GM23338 (cell line): ENCODE measurements at places on chromosomes 6 and 20.

DNA sequence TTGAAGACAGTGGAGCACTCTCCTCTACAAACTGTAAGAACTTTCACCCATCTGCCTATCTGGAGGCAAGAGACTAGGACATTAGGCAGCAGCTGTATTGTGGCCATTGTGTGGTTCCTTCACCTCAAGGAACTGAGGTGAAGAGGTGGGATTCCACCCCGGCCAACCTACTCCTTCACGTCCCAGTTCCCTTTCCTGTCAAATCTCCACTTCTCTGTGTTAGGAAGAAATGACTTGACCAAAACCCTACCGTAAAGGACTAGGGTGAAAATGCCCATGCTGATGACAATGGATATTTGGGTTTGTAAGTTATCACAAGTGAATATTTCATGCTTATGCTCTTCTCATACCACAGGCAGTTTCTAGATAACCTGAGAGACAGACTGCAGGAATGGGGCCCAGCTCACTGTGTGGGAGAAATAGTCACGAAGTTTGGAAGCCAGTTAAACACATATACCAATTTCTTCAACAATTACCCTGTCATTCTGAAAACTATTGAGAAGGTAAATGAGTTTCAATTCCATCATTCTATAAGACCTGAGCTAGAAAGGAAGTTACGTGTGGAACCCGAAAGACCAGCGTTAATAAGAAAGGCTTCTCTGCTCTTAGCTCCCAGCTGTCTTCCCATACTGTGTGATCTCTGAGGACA lies 86.6 kb downstream of the ECT2L start:
- H3K27ac ChIP-seq = no peak overlapping the region
- H3K27me3 ChIP-seq = no peaks in the 10 kb centered on the region
- H3K36me3 ChIP-seq = no peaks in the 10 kb centered on the region
- no peak for DNase-seq
- no peak overlapping the region for H3K4me3 ChIP-seq
- no peaks in the 10 kb centered on the region for H3K4me1 ChIP-seq

DNA sequence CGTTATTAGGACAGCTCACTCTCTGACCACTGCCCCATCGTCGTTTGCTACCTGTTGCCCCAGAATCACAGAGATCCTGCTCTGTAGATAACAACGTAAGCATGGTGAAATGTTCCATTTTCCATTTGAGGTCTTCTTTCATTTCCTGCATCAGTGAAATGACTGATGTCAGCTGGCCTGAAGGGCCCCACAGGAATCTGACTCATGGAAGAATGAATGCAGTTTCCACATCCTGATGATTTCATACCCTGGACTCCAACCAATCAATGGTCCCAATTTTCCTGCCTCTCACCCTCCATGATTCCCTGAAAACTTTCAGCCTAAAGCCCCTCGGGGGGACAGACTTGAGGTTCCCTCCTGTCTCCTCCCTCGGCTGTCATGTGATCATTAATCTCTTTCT lies 394.4 kb upstream of the CDH4 start:
- no peak overlapping the region for H3K27ac ChIP-seq
- no peaks in the 10 kb centered on the region for H3K36me3 ChIP-seq
- H3K27me3 ChIP-seq = no peaks in the 10 kb centered on the region
- no peak overlapping the region for H3K4me3 ChIP-seq
- no peaks in the 10 kb centered on the region for H3K4me1 ChIP-seq

DNA sequence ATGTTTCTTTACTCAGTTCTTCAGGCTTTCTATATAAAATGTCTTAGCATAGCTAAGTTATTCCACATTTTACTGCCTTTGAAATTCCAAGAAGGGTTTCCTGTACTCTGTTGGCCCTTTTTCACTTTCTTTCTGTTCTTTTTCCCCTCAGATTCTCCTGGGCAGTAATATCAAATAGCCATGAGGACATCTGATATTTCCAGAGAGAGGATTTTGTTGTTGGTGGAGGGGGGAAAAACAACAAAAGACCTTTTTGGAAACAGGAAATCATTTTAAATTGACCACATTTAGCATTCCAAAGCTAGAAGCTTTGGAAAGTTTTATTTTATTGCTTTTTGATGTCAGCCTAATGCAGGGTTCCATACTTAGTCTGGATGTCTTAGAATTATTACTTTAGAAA lies 445.4 kb downstream of the GJA1 start:
- peaks cover 9% of the 10 kb centered on the region for H3K4me1 ChIP-seq
- no peak overlapping the region for H3K27ac ChIP-seq
- DNase-seq = no peak
- no peaks in the 10 kb centered on the region for H3K27me3 ChIP-seq
- H3K4me3 ChIP-seq = no peak overlapping the region

GRCh38 chr6:94862112-94862511 lies 715.2 kb upstream of the MANEA start:
- no peaks in the 10 kb centered on the region for H3K27me3 ChIP-seq
- H3K4me3 ChIP-seq = no peak overlapping the region
- DNase-seq = no peak
- H3K36me3 ChIP-seq = no peaks in the 10 kb centered on the region
- no peak overlapping the region for H3K27ac ChIP-seq

GRCh38 chr20:58598211-58599015 lies 52.7 kb upstream of the STX16 start:
- H3K4me3 ChIP-seq = no peak overlapping the region
- H3K27me3 ChIP-seq = no peaks in the 10 kb centered on the region
- H3K4me1 ChIP-seq = no peaks in the 10 kb centered on the region

DNA sequence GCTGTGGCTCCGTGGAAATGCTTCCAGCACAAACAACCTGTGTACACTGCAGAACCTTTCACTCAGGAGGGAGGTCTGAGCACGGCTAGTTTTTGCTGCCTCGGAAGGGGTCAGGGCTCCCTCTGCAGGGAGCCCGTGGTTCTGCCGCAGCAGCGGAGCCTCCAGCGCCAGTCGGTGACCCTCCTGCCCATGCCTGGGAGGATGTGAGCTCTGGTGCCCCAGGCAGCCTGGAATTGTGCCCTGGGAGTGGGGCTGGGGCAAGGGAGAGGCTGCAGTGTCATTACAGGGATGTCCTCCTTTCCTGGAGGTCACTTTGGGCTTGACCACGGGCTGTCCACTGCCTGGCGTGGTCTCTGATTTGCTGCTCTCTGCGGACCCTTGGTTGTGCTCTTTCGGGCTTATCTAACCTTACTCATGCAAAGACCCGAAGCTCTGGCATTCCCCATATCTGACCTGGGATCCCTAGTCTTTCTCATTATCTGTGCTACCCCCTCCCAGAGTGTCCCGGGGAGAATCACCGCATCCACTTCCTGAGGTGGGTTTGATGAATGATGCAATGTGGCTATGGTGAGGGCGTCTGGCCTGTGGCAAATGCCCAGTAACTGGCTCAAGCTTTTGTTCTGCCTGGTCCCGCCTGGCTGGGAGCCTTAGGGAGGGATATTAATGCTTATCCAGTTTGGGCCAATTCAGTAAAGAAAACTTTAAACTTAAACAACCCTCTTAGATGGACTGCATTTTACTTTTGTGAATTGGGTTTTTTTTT lies 59.6 kb upstream of the TAGAP start:
- DNase-seq = peak; percentile 83
- no peak overlapping the region for H3K27ac ChIP-seq
- no peak overlapping the region for H3K4me3 ChIP-seq
- H3K36me3 ChIP-seq = no peaks in the 10 kb centered on the region; the same call in 1 of the 2 replicates
- H3K27me3 ChIP-seq = no peaks in the 10 kb centered on the region
- H3K4me1 ChIP-seq = peaks cover 7% of the 10 kb centered on the region; the same call in 1 of the 2 replicates

DNA sequence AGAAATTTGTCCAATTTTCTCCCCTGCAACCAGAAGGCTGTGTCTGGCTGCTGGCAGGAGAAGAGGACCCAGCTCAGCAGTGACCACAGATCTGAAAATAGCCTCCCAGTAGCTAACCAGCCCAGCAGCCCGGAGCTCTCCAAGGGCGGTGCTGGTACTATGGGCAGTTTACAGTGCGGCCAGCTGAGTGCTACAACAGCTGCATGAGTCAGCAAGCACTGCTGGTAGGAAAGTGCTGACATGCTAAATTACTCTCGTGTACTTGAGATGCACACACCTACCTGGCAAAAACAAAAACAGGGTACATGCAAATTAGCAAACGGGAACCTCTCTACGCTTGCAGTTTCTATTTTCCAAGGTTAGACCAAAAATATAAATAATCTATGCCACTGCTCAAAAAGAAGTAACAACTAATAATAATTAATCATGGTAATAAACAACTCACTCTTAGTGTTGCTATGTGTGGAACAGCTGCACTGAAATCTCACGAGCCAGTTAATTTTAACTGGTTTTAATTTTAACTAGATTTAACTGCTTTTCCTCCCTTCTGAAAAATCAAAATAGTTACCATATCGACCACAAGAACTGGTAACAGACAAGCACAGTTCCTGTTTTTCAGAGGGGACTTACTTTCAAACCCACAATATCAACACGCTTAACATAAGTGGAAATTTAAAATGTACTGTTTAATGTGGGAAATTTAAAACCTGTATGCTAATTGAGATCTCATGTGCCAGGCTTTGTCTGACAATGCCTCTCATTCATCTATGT lies 10.8 kb downstream of the BACH2 start:
- no peaks in the 10 kb centered on the region for H3K27me3 ChIP-seq
- H3K27ac ChIP-seq = peak overlapping the region; percentile 46
- peak; percentile 78 for DNase-seq
- H3K4me3 ChIP-seq = no peak overlapping the region

DNA sequence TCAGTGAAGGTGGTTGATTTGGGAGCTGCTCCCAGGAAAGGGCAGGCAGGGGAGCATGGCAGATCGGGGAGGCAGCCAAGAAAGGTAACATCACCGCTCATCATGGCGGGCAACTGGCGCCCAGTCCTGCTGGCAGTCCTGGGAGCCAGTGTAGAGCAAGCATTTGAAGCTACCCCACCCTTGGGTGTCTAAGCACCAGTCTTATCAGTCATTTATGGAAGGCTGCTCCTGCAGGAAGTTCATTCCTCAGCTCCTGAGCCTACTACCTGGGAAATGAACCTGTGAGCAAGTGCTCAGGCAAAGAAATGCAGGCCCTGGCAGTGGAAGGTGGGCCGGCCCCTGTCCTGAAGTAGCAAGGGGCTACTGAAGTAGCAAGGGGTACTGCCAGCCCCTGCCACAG lies 41.5 kb downstream of the BANF2 start:
- H3K4me3 ChIP-seq = no peak overlapping the region
- no peaks in the 10 kb centered on the region for H3K36me3 ChIP-seq
- H3K27me3 ChIP-seq = no peaks in the 10 kb centered on the region
- H3K27ac ChIP-seq = no peak overlapping the region
- DNase-seq = no peak
- H3K4me1 ChIP-seq = no peaks in the 10 kb centered on the region; the same call in 1 of the 2 replicates

GRCh38 chr6:44211284-44211683 lies 5.4 kb upstream of the MYMX start:
- no peaks in the 10 kb centered on the region for H3K27me3 ChIP-seq
- no peak overlapping the region for H3K4me3 ChIP-seq
- H3K27ac ChIP-seq = no peak overlapping the region
- H3K36me3 ChIP-seq = no peaks in the 10 kb centered on the region
- peaks cover 11% of the 10 kb centered on the region for H3K4me1 ChIP-seq

DNA sequence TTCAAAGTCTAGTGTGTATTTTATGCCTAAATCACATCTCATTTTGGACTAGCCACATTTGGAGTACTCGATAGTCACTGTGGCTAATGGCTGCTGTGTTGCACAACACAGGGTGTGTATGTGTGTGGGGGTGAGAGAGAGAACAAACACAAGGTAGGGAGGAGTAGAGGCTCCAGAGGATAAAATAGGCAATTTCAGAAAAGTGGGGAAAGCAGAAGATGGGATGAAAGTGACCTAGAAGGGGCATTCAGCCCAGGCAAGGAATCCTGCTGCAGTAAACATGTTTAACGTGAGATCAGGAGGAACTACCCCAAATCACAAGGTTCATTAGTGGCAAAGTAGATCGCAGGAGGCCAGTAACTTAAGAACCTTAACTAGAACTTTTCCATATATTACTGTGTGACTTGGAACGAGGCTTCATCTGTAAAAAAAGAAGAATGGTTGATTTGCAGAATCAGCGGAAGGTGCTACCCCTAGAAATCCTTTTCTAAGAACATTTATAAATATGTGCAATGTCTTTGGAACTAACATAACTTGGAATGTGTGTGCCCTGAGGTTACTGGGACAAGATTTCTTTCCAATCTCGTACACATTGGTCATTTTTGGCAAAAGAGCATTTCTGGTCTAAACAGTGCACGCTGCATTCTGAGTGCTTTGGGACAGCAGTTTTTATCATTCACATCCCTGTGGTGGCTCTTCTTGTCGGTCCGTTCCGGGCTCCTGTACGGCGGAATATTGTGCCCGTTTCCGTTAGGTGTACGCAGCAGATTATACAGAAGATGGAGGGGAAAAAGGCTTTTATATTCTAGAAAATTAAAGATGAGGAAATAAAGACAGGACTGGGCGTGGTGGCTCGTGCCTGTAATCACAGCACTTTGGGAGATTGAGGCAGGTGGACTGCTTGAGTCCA lies 2.6 kb downstream of the DUSP22 start:
- peaks cover 11% of the 10 kb centered on the region; the same call in 1 of the 2 replicates for H3K36me3 ChIP-seq
- no peak for DNase-seq
- peaks cover 4% of the 10 kb centered on the region; the same call in 1 of the 2 replicates for H3K27me3 ChIP-seq
- no peak overlapping the region for H3K27ac ChIP-seq
- H3K4me3 ChIP-seq = no peak overlapping the region

DNA sequence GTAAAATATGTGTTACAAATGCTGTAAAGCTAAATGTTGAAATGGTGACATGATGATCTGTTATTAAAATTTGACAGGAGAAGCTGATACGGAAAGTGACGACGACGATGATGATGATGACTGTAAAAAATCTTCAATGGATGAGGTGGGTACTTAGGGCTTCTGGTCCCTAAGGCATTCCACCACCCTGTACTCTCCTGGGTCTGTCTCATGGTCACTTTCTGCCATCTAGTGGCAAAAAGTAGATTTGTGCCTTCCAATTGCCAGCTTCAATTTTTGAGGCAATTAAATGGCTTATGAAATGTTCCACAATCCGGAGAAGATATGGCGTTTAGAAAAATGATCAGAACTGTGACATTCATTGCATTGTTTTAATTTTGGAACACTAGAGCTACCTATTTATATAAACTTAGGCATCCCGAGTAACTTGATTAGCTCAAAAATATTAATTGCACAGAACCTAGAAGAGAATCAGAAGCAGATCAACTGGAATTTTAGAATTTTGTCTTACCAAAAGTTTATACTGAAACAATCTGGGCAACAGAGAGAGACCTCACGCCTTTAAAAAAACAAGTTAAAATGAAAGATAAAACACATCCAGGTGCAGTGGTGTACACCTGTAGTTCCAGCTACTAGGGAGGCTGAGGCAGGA lies 346.5 kb upstream of the PLCB4 start:
- no peaks in the 10 kb centered on the region for H3K36me3 ChIP-seq
- H3K27ac ChIP-seq = no peak overlapping the region
- peak; percentile 80 for DNase-seq
- H3K27me3 ChIP-seq = no peaks in the 10 kb centered on the region
- H3K4me1 ChIP-seq = no peaks in the 10 kb centered on the region
